ENCODE measurements at places on chromosomes 7 and 10. TPM values are rescaled to one million over a fixed set of nuclear protein-coding genes. Genes with fewer than 3 reads are reported as not detected.

Gene CXCL12
- 0.35 TPM for polyA plus RNA-seq

Gene FGF8
- not detected for polyA plus RNA-seq

Gene ZCWPW1
- polyA plus RNA-seq: 0.30 TPM

Gene SORCS1
- polyA plus RNA-seq: not detected

Gene TAF3
- polyA plus RNA-seq: 1.8 TPM

Gene OR2A7
- 0.10 TPM for polyA plus RNA-seq

Gene ASZ1
- polyA plus RNA-seq: not detected

Gene NAPEPLD
- polyA plus RNA-seq: 1.5 TPM

Gene CYP2W1
- not detected for polyA plus RNA-seq

Gene ST8SIA6
- 0.40 TPM for polyA plus RNA-seq

Gene PKD1L1
- 7.9 TPM for polyA plus RNA-seq

Gene ZNF727
- polyA plus RNA-seq: not detected

Gene KIF11
- polyA plus RNA-seq: 4.7 TPM

Gene ACTL6B
- polyA plus RNA-seq: not detected

Gene C10orf71
- polyA plus RNA-seq: not detected

Gene NOM1
- 11.7 TPM for polyA plus RNA-seq

Gene PILRA
- polyA plus RNA-seq: 0.67 TPM

Gene ZNF722
- polyA plus RNA-seq: not detected

Gene ANKRD61
- polyA plus RNA-seq: 0.18 TPM

Gene GSTO1
- polyA plus RNA-seq: 85.6 TPM

Gene LBX1
- polyA plus RNA-seq: not detected
